ENCODE measurements at places on chromosomes 12 and 14.

DNA sequence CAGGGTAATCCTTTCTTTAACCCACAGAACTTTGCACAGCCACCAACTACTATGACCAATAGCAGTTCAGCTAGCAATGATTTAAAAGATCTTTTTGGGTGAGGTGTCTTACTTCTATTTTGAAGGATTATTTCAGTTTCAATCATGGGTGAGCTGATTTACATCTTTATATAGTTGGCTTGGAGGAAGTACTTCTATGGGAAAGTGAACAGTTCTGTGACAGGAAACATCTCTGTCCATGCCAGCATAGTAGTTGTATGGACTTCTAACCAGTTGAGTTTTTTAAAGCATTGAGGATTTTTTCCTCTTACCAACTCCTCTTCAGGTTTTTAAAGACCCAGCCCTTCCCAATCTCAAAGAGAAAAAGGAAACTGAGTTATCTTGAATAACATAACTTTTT, 17.8 kb upstream of the SLC17A8 start:
- DNase-seq: no peak

DNA sequence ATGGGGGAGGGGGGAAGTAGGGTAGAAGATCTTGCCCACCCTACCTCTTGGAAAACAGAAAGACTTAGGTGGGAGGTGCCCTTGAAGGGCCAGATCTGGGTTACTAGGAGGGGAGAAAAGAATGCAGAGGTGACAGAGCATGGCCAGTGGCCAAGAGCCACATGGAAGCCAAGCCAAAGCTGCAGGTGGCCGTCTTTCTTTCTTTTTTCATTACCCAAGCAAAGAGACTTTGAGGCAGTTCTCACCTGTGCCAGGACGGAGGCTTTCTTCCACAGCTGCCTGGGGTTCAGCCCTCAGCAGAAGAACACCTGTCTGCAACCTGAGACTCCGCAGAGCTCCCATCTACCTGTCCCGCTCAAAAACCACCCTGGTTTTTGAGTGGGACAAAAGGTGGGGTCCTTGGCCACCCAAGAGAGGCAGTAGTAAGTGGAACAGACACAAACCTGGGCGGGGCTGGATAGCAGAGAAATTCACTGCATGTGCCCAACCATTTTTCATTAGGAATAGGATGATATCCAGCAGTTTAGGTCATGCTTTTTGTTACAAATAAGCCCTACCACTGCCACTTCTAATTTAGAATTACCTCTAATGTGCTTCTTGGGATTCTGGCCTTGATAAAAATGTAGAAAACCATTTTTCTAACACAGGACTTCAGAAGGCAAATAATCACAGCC, 116.5 kb downstream of the DYRK2 start:
- no peak for DNase-seq

DNA sequence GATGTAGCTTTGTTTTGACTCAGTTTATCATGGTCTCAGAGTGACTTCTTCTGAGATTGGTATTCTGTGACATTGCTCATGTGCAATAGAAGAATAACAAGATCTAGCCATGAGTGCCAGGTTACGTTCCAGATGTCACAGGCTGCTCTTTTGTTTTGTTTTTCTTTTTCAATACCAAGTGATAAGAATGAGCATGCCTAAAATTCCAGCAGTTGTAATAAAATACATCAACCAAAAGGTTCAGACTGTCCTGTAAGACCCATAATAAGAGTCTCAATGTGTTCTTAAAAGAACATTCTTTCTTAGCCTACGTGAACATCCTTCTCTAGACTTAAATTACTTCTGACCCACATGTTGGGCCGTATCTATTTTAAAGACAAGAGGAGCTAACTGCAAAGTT, 669.2 kb downstream of the DIO2 start:
- DNase-seq: no peak

DNA sequence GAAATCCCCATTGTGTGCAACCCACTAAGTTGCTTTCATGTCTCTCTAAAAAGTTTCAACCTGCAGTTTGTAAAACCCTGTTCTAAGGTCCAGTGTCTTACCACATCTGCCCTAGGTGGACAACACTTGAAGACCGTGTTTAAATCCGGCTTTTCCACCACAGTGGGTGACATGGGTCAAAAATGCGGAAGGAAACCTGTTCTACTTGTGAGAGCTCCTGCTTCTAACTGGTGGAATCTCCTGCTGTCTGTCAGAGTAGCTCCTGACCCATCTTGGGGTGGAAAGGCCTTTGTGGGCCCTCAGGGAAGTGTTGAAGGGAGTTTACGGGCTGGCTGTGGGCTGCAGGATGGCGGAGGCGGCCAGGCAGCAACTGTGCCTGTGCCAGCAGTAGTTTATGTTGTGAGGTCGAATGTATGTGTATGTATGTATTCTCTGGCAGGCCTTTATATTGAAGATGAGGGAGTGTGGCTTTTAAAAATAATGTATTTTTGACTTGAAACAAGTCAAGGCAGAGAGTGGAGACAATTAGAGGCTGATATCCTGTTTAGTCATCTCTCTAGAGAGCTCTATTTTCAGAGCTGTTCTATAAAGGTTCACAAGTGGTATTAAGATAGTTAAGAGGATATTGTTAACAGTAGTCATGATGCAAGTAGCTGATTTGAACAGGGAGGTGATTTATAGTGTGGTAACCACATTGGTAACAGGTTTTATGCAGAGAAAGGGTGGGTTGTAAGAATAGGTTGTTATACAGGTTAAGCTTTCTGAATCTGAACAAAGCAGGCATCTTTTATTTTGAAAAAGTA, 67.0 kb downstream of the PRKCH start:
- DNase-seq: no peak

GRCh38 chr12:41585784-41586183, 397.7 kb downstream of the PDZRN4 start:
- no peak for DNase-seq

- no peak for DNase-seq
These were observed at the start of gene DBX2 for GRCh38 chr12:45050751-45051571. DBX2 (minus strand) TSS chr12:45051099; CDS start chr12:45050927, 172 bp downstream.

- DNase-seq: no peak
These were observed 881.2 kb downstream of the GALC start for GRCh38 chr14:87111741-87112140.

GRCh38 chr14:21880918-21881317, 207.3 kb upstream of the OR4E1 start:
- DNase-seq: no peak

DNA sequence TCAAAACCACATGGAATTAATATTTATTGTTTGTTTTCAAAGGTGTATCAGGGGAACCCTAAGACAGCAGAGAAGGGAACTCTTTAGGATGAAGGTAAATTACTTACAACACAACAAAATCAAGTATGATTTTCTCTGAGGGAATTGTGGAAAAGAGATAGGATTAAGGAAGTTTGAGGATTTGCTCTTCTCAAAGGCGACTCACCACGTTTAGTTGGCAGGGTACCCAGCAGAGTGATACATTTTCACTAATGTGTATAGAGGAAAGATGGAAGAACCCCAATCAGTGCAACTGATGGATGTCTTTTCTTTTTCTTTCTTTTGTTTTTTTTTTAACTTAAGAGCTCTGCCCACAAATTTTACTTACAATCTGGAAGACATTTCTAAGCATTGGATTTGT, 499.2 kb downstream of the CCER1 start:
- DNase-seq: no peak

Measured in MV-4-11 (cell line).